AG10803 (cell line): ENCODE measurements at places on chromosomes 6 and 20.

- DNase-seq = no peak
These were observed 10.4 kb downstream of the NOX3 start for GRCh38 chr6:155444952-155445903.

GRCh38 chr20:4833074-4833728 is 111.5 kb downstream of the PRND start:
- DNase-seq = no peak

DNA sequence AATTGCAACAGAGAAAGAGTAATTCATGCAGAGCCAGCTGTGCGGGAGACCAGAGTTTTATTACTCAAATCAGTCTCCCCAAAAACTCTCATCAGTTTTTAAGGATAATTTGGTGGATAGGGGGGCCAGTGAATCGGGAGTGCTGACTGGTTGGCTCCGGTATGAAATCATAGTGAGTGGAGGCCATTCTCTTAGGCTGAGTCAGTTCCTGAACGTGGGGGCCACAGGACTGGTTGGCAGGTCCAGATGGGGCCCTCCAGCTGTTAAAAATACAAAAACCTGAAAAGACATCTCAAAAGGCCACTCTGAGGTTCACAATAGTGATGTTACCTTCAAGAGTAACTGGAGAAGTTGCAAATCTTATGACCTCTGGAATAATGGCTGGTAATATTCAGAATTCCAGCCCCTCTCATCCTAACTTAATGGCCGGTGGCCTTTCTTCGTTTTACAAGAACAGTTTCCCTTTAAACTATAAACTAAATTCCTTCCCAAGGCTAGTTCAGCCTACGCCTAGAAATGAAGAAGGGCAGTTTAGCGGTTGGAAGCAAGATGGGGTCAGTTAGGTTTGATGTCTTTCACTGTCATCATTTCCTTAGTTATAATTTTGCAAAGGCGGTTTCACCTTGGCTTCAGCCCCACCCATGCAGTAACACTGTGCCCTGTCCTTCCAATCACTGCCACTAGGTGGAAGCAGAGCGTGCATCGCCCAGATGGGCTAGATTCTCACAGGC is 6.8 kb upstream of the MICA start:
- DNase-seq = peak; percentile 72

DNA sequence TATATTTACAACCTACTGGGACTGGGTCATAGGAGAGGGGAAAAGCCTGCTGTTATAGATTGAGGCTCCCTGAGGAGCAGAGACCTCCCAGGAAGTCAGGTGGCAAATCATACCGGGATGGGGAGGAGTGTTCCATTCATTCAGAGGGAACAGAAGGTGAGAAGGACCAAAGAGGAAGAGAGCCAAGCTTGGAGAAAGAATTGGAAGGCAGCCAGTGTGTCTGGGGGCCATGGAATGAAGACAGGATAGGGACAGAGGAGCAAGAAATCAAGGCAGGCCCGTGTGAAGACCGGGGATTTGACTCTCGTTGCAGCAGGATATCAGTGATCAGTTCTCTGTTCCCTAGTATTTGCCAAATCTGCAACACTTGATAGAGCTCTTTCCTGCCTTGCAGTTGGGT is 5.7 kb upstream of the ZNF217 start:
- DNase-seq = no peak

DNA sequence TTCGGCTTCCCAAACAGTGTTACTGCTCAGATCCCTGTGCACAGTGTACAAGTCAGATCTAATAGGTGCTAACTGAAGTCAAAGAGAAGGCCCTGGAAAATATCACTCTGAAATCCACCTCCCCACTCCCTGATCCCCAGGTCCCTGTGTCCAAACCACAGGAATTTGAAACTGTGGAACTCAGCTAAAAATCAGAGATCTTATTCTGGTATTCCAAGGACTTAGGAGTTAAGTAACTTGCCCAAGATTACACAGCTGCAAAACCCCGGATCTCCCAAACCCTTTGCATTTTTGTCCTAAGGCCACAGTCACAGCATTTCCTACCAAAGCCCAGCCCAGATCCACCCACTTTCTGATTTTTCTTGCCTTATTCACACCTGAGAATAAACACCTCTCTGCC is 32.3 kb upstream of the SLC23A2 start:
- peak; percentile 78 for DNase-seq

DNA sequence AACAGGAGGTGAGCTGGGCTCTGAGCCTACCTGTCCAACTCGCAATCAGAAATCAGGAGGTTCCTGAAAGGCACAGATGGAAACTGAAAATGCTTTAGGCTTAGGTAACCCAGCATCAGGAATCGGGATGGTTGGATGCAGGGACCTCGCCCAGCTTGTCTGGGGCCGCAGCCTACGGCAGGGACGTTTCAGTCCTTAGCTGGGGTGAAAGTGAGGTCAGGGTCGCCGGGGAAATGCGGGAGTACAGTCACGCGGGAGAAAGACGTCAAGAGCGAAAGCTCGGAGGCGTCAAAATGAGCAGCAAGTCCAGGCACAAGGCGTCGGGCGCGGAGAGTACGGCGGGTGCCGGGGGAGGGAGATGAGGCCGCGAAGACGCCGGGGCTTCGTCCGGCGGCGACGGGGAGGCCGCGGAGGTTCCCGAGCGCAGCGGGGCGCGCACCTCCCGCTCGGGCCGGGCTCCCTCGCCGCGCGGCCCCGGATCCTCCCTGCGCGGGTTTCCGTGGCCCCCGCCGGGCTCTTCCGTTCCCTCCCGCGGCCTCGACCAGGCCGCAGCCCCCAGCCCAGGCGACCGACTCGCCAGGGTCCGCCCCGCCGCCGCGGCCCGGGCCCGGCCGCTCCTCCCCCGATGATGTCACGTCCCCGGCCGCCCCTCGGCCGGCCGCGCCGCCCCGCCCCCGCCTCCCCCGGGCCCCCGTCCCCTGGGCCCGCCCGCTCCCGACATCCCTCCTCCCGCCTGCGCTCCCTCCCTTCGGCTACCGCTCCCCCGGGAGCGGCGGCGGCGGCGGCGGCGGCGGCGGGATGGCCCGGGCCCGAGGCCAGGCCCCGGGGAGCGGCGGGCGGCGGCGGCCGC is at the start of gene EBF4:
TSS of gene EBF4 (plus strand) at position 745 of the 850 bp plus-strand sequence. CDS start 866 bp downstream, outside the sequence.
- no peak for DNase-seq
